ENCODE measurements at places on chromosomes 3 and 15.

- DNase-seq = no peak
Observed at GRCh38 chr3:72135636-72136035, 350.7 kb upstream of the PROK2 start.

GRCh38 chr3:37922721-37923568 is 61.3 kb downstream of the CTDSPL start:
- DNase-seq = no peak

GRCh38 chr3:30666572-30667279 is 60.3 kb downstream of the TGFBR2 start:
- no peak for DNase-seq

DNA sequence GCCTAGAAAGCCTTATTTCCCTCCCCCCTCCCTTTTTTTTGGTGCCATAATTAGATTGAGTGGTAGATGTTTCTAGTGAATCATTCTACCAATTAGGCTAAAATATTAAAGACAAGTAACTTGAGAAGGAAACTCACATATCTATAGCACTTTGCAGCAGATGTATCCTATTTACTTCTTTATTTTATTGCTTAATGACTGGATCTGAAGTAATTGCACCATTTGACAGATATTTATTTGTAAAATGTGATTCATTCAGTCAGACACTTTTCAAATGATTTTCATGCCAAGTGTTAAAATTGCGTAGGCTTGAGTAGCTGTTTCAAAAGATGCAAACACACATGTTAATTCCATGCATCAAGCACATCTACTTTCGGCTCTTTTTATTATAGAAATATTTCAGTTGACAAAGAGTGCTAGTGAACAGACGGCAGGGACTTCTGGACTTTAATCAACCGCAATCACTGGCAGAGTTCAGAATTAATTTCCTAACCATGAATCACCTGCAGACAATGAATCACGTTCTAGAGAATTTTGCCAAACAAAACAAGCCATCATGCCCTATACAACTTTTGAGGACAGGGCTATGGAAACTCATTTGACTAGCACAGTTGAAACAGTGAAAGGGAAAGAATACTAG is 636.8 kb downstream of the MECOM start:
- DNase-seq = peak; percentile 38

DNA sequence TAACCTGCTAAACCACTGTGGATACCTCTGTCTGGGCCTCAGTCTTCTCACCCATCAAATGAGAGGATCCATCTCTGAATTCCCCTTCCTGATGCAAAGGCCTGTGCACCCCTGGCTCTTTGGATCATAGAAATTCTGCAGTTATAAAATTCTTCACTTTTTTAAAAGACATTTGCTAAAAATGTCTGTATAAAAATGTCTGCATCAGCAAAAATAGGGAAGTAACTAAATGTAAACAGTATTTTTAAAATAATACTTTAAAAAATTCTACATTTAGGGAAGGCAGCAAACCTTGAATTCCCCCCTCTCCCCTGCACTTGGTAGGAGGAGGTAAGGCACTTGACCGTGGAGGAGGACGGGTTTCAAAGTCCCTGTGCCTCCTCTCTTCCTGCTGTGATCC is 25.6 kb upstream of the TRIM59 start:
- no peak for DNase-seq

GRCh38 chr3:5489536-5489935 is 302.0 kb downstream of the EDEM1 start:
- DNase-seq = no peak

GRCh38 chr3:99330924-99331532 is 307.4 kb upstream of the COL8A1 start:
- no peak for DNase-seq

DNA sequence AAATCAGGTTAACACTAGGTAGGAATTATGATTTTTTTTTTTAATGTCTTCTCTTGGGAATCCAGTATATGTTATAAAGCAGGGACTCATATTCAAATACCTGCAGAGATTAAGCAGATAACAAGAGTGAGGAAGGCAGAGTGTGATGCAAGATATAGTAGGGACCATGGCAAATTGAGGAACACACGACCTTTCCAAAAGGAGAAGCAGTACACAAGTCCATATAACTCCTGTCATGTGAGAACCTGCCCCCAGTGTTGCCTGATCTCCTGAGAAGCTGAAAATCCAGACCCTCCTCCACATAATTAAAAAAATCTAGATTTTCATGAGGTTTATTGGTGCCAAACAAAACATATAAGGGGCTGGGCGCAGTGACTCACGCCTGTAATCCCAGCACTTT is 3.6 kb downstream of the RFC4 start:
- no peak for DNase-seq

GRCh38 chr3:143041903-143042302 is 40.5 kb downstream of the U2SURP start:
- DNase-seq = no peak

GRCh38 chr3:9110316-9110715 is 139.1 kb downstream of the SRGAP3 start:
- DNase-seq = no peak

GRCh38 chr3:60651799-60652198 is 599.5 kb downstream of the FHIT start:
- no peak for DNase-seq

GRCh38 chr3:141707741-141708203 is 30.3 kb upstream of the RNF7 start:
- DNase-seq = peak; percentile 34

DNA sequence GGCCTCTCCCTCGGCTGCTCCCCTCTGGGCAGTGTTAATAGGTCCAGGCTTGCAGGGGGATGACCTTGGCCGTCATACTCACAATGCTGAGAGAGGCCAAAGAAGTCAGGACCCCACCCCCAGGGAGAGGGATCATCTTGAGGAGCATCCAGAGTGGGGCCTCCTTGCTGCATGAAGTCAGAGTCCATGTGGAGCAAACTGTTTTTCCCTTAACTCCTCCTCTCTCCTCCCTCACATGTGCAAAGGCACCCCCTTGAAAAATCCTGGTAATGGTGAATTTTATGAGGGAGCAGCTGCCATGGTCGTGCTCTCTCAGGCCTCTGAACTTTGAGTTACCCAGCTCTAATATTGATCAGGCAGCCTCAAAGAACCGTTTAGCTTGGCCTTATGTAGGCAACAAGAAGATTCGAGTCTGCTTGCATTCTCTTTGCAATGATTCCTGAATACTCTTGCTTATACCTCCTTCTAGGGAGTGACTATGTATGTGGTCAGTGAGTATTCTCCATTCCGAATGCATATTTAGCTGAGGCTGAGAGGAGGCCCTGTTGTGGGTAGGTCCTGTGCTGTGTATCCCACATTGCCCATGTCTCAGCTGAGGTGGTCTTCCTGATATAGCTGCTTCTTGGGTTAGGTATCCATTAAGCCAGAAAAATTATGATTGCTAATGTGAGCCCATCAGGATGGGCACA is 23.1 kb upstream of the RPL39L start:
- DNase-seq = no peak

GRCh38 chr3:56870436-56870835 is 68.7 kb upstream of the ARHGEF3 start:
- no peak for DNase-seq

- DNase-seq = no peak
Observed at GRCh38 chr3:193033226-193033780, 115.6 kb upstream of the MB21D2 start.

GRCh38 chr15:85380812-85381642 is 624 bp downstream of the AKAP13 start:
- peak; percentile 66 for DNase-seq

- DNase-seq = no peak
Observed at GRCh38 chr3:72523429-72524151, 324.7 kb downstream of the SHQ1 start.

GRCh38 chr3:170346481-170347392 is 10.8 kb upstream of the SKIL start:
- no peak for DNase-seq

DNA sequence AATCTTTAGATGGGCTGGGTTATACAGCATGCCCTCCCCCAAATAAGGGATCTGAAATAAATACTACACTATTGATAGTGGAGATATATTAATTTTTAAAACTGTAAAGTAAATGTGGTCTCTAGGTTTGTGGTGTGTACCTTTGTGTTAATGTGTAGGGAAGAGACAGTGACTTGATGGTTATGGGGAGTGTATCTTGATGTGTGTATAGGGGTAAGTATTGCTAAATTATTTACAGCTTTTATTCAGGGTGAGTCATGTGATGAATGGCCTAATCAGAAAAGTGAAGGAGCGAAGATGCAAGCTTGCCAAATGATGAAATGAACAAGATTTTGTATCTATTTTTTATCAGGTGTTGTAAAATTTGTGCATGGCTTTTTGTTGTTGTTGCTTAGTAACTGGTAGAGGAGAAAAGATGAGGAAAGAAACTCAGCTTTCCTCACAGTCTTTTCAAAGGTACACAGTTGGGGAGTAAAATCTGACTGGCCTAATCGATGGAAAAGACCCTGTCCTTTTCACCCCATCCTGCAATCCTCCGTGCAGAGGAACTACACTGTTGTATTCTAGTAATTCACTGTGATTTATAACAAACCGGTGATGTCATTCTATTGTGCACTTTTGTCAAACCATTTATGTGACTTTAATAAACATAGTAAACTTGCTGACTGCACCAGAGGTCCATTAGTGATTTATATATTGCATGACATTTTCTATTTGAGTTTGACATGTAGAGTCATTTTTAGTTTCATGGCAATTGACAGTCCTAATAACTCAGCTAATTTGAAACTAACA is 17.7 kb downstream of the FEM1B start:
- DNase-seq = no peak

DNA sequence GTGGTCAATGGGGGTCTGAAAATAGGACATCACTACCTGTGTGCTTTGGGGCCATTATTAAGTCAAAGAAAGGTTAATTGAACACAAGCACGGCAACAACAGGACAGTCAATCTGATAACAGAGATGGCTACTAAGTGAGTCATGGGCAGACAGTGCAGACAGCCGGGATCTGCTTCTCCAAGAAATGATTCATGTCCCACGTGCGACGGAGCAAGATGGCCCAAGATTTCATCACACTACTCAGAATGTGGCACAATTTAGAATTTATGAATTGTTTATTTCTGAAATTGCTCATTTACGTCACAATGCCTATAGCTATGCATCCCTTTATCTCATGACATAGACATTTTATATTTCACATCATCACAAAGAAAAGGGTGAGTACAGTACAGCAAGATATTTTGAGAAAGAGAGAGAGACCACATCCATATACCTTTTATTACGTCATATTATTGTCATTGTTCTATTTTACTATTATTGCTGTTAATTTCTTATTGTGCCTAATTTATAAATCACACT is 770.6 kb upstream of the NR2F2 start:
- peak; percentile 64 for DNase-seq

- no peak for DNase-seq
Observed at GRCh38 chr3:157464321-157464720, 27.7 kb downstream of the PTX3 start.

GRCh38 chr15:90638201-90638691 is 78.9 kb upstream of the BLM start:
- no peak for DNase-seq

GRCh38 chr3:180066598-180066997 is 29.9 kb upstream of the PEX5L start:
- DNase-seq = no peak

- DNase-seq = no peak
Observed at GRCh38 chr3:179895330-179895729, 141.4 kb downstream of the PEX5L start.

DNA sequence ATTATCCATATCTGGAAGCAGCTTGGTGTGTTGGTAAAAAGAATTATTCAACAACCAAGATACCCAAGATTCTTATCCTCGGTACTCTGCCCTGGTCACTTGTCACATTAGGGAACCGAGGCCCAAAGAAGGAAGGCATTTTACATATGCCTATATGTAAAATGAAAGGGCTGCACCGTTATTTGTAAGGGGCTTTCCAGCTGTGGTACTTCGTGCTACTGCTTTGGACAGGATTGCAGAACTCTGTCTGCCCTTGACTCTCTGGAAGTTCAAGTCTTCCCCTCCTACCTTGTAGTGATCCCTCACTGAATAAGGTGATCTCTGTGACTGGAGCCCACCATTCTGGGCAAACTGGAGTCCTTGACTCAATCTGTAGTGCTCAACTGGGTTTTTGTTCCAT is 198.9 kb upstream of the TOPAZ1 start:
- no peak for DNase-seq

Data from urothelium cell line (cell line).